HuH-7 (cell line): ENCODE measurements at places on chromosomes 5 and 9.

GRCh38 chr9:20397348-20397747 lies 225.0 kb downstream of the MLLT3 start:
- DNase-seq: no peak

DNA sequence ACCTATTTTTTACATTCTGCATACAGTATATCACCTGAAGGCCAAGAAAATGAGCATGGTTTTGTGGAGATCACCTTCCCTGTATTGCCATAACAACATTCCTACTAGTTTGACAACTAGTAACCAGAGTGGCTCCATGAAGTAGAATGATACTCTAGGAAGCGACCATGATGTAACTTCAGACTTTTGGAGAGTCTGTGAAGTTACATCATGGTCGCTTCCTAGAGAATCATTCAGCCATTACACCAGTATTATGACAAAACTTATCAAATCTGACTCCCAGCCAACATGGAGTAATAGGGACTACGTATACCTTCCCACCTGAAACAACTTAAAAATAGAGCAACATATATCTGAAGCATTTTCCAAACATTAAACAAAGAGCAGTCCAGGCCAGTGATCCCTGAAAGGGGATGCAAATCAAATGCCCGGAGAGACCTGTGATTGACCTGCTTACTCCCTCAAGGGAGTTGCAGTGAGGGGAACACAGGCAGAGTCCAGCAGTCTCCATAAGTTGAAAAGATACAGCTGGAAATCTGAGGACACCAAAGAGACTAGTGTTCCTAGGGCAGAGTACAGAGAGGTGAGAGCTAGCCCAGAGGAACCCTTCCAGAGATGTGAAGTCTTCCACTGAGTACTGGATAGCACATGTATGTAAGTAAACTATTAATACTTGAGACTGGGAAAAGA lies 7.8 kb downstream of the ECM2 start:
- DNase-seq: no peak

GRCh38 chr5:119218830-119219782 lies 136.7 kb upstream of the TNFAIP8 start:
- DNase-seq: no peak

- no peak for DNase-seq
Observed at GRCh38 chr9:129254566-129255287, 76.7 kb upstream of the IER5L start.

GRCh38 chr9:37942621-37943344 lies 38.9 kb upstream of the SLC25A51 start:
- DNase-seq: no peak

- DNase-seq: no peak
Observed at GRCh38 chr5:10617103-10617502, 53.2 kb downstream of the ANKRD33B start.

GRCh38 chr5:20572614-20573013 lies 584.6 kb upstream of the CDH18 start:
- no peak for DNase-seq

- DNase-seq: no peak
Observed at GRCh38 chr9:132651259-132651658, 18.5 kb downstream of the DDX31 start.

DNA sequence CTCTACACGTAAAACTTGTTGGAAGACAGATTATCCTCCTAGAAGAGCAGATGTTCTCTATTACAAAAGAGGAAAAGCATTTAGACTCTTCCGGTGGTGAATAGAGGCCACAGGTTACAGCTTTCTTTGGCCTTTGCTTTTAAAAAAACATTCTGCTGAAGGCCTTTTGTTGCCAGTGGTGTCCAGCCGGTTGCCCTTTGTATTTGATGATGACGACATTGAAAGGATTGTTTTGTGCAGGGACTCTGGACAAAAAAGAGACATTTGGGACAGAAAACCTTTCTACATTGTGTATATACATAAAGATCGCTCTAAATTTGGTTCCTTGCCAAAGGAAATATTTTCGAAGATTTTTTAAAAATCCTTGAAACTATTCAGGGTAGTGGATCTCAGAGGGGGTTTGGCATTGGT lies 180.3 kb downstream of the C9orf152 start:
- no peak for DNase-seq

GRCh38 chr9:127451608-127451857 lies 223 bp downstream of the LRSAM1 start:
- no peak for DNase-seq

DNA sequence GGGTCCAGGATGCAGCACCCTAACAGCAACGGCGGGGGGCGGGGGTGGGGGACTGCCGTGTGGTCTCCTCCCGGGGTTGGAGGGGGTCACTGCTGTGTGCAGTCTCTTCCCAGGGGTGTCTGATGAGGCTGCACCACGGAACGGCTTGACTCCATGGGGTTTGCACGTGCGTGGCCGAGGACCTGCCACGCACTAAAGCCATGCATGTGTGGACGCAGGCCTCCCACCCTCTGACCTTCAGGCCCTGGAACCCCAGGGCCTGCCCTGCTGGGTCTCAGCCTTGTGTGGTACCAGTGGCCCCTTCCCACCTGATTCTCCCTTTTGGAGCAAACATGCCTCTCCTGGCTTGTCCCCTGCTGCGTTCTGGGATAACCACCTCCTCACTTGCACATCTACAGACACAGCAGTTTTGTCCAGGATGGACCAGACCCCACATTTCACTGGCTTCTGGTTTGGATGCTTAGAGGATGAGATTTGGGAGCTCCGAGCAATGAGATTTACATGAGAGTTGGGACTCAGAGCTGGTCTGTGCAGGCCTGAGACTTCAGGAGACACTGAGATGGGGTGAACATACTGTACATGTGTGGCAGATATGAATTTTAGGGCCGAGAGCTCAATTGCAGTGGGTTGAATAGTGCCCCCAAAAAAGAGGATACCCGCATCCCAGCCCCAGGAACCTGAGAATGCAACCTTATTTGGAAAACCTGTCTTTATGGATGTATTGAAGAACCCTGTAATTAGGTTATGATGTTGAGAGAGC lies 45.8 kb downstream of the SLC12A7 start:
- DNase-seq: no peak

DNA sequence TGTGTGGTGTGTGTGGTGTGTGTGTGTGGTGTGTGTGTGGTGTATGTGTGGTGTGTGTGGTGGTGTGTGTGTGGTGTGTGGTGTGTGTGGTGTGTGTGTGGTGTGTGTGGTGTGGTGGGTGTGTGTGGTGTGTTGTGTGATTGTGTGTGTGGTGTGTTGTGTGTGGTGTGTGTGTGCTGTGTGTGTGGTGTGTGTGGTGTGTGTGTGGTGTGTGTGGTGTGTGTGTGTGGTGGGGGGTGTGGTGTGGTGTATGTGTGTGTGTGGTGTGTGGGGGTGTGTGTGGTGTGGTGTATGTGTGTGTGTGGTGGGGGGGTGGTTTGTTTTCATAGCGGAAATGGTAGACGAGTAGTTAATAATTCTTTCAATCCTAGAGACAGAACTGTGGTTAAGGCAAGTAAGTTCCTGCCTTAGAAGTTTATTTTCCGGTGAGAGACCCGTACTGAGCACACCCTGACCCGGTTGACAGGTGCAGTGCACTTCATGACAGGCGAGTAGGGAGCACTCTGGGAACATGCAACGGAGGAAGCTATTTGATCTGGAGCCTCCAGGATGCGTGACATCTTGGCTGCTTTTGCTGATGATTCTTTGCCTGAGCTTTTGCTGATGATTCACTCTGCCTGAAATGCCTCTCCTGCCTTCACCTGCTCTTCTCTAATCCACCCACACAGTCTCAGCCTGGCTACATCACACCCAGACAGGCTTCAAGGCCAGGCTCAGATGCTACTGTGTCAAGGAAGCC lies 21.7 kb upstream of the FAT2 start:
- no peak for DNase-seq
